ENCODE measurements at places on chromosomes 4 and X. TPM values are rescaled to one million over a fixed set of nuclear protein-coding genes. Genes with fewer than 3 reads are reported as not detected.

GRCh38 chr4:177204126-177204525, 105.5 kb upstream of the NEIL3 start:
- DNase-seq, result no peak

- DNase-seq, result no peak
Measured at GRCh38 chr4:129346734-129347133, 250.8 kb downstream of the C4orf33 start.

Gene LGI2
- 5.3 TPM for total RNA-seq

Gene AMTN
- not detected for total RNA-seq
